Astrocyte (in vitro differentiated cells and primary cell): ENCODE measurements at places on chromosomes 1 and 21.

GRCh38 chr1:155261493-155261851 is 688 bp downstream of the SCAMP3 start:
- no peak for DNase-seq

GRCh38 chr1:46400421-46400820 is 6.3 kb downstream of the FAAH start:
- DNase-seq = no peak

DNA sequence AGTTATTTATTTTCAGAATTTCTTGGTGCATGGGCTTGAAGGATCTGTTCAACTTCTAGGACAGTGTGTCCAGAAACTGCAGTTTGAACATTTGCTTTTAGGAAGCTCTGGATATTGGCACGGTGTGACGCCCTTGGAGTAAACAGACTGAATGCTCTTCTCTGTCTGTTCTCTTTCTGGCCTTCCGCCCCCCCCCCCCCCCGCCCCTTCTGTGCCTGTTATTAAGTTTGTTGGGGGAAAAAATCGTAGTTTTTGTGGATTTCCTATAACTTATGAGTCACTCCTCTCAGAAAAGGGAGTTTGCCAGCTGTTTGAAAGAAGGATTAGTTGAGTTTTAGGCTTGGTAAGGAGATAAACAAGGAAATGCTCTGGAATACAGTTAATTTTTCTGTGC is 1.2 kb downstream of the KCTD3 start:
- peak; percentile 40 for DNase-seq

DNA sequence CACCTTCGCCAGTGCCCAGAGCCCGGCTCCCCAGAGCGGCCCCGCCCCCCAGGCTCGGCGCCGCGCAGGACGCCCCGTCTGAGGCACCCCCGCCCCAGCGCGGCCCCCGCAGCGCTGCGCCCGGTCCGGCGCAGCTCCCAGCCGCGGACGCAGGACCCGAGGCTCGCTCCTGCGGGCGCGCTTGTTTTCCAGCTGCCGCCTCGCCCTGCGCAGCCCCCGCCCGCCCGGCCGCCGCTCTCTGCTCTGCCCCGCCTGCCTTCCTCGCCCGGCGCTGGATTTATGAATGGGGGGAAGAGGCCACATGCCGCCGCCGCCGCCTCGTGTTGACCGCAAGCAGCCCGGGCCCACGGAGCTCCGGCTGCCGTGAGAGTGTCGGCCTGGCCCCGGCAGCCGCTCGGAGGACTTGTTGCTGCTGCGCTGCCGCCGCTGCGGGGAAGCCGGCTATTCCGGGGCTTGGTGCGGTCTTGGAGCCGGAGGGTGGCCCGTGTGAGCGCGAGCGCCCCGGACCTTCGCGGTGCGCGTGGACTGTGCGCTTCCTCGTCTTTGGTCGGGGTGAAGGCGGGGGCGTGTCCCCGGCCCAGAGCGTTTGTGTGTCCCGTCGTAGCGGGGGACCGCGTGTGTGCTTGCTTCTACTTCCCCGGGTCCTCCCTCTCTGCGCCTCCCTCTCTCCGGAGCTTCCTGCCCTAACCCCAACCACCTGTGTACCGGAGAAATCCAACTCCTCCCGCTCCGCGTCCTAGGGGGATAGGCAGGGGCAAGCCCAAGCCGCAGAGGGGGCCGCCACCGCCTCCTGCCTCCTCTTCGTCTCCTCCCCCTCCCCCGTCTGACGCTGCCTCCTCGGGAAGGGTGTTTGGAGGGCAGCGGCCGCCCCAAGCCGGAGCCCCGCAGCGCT is 736 bp downstream of the KCNC4 start:
- peak; percentile 16 for DNase-seq

GRCh38 chr1:25253911-25254310 is 6.7 kb upstream of the RSRP1 start:
- DNase-seq = peak; percentile 58

DNA sequence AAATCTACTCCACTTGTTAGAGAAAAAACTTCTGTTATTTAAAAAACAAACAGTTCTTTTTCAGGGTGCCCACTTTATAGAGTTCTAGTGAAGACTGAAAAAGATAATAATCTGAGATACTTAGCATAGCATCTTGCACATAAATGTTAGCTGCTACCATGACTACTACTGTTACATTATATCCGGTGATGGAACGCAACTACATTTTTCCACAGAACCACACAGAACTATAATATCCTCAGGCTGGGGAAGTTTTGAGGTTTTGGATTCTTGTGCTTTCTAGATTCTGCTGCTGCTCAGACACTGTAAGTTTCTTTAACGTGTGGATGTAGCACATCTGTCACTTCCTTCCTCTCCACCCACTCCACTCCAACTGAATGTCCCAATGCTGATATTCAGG is 110.3 kb downstream of the PTPN14 start:
- DNase-seq = peak; percentile 67

GRCh38 chr1:225845571-225846259 is 35.8 kb downstream of the EPHX1 start:
- peak; percentile 49 for DNase-seq

GRCh38 chr1:234533034-234533891 is 54.3 kb upstream of the TARBP1 start:
- peak; percentile 98 for DNase-seq

- no peak for DNase-seq
Measured at GRCh38 chr1:214413315-214413714, 132.4 kb downstream of the SMYD2 start.

- peak; percentile 82 for DNase-seq
Measured at GRCh38 chr1:207021139-207021861, 11.3 kb downstream of the C1orf116 start.

- DNase-seq = no peak
Measured at GRCh38 chr21:28196981-28197380, 795.7 kb downstream of the LTN1 start.

GRCh38 chr1:219173434-219173757 is 282 bp upstream of the LYPLAL1 start:
- no peak for DNase-seq

DNA sequence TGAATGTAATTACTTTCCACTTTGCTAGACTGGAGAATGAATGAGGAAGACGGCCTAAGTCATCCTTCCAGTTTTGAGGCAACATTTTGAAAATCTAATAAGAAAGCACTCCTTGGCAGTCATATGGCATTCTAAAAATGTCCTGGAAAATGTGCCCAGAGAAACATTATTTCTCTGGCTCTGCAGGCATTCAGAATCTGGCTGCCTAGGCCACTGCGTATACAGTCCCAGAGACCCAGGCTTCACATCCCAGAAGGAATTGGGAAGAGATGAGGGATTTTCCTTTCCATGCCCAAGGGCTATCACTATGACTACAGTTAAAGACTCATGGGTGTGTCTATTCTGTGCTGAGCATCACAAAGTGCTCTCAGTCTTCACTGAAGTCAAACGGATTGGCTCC is 92.9 kb downstream of the BEND5 start:
- DNase-seq = no peak

GRCh38 chr1:114227059-114227458 is 73.4 kb upstream of the SYT6 start:
- DNase-seq = no peak

- DNase-seq = no peak
Measured at GRCh38 chr1:28606771-28607170, 14.7 kb downstream of the RAB42 start.

DNA sequence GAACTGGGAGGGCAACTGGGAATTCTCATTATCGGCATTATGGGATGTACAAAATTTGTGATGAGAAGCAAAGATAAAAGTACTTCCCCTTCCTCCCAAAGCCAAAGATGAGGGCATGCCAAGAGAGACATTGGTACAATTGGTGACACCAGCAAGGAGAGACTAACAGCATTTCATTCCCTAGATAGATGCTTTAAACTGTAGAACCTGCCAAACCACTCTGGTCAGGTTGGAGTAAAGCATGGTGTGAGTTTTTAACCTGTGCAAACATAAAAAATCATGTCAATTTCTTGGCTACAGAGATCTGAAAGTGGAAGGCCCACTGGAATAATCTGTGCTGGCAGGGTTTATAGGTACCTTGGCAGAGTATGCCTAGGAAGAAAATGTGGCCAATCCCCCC is 19.4 kb downstream of the CTXND2 start:
- no peak for DNase-seq

DNA sequence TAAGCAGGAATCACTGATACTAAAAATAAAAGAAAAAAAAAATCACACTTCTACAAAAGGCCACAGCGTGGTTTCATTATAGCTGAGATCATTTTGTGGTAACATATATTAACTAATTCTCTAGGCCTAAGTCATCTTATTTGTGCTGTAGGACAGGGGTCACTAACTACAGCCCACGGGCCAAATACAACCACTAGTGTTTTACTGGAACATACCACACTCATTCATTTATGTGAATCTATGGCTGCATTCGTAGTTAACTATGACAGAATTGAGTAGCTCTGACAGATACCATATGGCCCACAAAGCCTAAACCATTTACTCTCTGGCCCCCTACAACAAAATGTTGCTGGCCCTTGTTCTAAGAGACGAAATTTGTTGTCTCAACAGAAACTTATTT is 224.4 kb downstream of the VAV3 start:
- no peak for DNase-seq

- no peak for DNase-seq
Measured at GRCh38 chr1:29777522-29777921, 541.2 kb downstream of the PTPRU start.

GRCh38 chr1:224632921-224633321 is 16.8 kb downstream of the CNIH3 start:
- peak; percentile 90 for DNase-seq

DNA sequence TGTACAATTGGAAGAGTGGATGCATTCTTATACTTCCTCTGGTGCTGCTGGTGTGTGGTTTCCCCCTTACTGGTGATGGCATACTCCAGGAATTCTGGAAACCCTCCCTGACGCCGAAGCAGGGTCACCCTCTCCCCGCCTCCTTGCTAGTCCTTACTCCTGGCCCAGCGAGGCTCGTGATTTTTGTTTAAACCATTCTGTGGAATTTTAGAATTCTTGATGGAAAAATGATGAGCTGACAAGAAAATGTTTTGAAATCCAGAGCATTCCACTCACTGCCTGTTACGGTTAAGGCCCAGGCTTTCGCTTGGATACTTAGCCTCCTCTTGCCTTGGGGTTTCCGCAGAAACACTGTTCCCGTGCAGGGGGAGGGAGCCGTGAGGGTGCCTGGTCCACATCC is 41.1 kb downstream of the IL6R start:
- peak; percentile 93 for DNase-seq

- no peak for DNase-seq
Measured at GRCh38 chr1:44839576-44839975, 3.5 kb downstream of the PTCH2 start.

DNA sequence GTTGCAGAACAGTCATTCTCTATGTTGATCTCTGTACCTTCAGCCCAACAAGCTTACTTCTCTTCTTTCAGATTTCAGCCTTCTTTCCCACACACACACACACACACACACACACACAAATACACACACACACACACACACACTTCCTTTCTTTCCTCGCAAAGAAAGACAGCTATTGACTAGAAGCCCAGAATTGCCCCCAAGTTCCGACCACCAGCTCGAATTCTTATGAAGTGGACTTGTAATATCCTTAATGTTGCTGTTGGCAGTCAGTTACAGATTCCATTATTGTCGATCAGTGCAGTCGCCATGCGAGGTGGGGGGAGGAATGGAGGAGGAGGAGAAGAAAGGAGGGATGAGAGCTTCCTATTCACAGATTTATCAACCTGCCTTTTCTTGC is 125.5 kb downstream of the CLEC20A start:
- peak; percentile 70 for DNase-seq

DNA sequence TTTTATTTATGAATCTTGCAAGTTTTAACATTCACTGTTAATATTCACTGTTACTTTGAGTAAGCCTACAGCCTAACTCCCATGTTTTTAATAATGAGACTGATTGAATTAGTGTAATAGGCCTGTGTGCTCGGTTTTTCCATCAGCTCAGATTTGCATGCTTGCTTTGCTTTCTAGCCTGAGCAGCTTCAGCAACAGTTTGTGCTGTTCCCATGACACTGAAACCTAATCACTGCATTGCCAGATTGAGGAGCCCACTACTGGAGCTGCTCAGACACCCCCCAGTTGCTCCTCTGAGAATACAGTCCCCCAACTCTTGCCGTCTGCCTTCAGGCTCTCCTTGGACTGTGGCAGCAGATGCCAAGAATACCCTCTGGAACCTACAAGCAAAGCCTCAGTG is 695.4 kb downstream of the BRINP3 start:
- DNase-seq = no peak

DNA sequence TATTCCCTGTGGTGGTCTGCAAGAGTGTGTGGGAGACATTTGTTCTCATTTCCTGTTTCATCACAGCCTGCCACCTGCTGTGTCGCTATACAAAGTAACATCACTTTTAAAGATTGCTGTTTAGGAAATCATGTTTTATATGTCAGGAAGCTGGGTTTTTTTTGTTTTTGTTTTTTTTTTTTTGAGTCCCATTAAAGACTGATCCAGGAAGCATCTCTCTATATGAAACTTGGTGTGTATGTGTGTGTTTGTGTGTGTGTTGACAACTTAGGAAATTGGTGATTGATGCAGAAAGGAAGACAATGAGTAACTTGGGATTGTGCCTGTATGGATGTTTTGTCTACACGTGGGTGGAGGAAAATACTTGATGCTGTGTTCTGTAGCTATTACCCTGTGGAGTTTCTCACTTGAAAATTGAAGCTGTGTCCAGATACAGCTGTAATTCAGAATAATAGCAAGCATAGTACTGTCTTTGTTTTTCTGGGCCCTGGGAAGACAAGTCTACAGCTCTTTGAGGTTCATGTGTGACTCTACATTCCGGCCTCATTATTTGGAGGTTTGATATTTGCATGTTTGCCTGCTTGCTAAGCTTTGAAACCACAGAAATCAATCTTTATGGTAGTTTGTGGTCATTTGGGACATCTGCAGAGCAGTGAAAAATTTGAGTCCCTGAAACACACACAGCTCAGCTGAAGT is 47.9 kb downstream of the LAMC1 start:
- DNase-seq = peak; percentile 98

- DNase-seq = no peak
Measured at GRCh38 chr1:33074193-33074945, 6.6 kb upstream of the AZIN2 start.

DNA sequence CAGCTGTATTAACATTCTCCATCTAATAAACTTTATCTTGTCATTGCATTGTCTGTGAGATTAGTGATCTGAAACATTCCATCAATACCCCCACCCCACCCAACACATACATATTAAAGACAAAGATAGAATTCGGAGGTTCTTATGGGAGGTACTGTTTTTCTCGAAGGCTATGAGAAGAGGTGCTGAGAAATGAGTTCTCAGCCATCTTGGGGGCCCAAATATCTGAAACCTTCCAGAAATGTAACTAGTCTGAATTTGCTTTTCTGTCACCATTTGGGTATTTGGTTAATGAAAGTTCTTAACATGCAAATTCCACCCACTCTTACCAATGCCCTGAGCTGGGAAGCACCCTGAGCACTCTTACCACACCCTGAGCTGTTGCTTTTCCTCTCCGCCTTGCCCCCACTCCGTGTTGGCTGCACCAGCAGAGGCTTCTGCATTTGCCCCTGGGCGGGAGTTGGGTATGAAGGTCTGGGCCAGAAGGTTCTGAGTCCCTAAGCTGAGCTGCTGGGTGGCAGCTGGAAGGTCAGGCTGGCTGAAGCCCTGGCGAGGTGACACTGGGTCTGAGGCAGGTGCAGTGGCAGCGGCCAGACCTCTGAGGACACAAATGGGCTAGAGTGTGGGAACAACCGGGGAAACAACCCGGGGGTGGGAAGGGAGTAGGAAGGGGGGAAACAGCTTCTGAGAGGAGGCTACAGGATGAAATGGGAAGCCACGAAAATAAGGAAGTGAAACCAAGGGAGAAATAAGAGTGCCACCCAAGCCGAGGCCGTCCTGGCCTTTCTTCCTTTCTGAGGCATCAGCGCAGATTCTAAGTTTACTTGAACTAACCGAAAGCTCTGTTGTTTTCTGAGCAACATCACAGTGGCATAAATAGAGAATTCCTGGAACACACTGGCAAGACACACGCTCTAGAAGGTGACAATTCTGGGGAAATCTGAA is 26.3 kb upstream of the IER5 start:
- no peak for DNase-seq
